HS-27A (cell line): ENCODE measurements at places on chromosomes 12 and 14.

DNA sequence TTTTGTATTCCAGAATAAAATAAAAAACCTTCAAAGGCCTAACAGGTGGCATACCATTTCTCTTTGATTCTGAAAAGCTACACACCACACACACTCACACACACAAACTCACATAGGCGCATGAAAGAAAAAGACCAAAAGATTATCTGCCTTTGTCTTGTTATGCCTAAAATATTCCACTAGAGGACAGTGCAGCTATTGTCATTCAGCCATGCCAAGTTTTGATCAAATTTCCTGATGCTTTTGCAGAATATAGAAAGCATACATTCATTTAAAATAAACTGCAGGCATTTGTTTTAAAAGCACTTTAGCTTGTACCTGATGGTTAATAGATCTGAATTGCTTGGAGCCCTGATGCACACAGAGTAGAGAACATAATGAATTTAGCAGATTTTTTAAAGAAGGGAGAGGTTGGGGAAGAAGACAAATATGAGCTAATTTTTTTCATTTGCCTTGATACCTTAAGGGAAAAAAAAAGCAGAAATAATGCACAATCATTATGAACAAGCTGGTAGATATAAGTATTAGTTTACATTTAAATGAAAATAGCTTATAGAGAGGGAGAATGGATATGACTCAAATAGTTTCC is 1766.9 kb upstream of the SEL1L start:
- peak; percentile 69 for DNase-seq

DNA sequence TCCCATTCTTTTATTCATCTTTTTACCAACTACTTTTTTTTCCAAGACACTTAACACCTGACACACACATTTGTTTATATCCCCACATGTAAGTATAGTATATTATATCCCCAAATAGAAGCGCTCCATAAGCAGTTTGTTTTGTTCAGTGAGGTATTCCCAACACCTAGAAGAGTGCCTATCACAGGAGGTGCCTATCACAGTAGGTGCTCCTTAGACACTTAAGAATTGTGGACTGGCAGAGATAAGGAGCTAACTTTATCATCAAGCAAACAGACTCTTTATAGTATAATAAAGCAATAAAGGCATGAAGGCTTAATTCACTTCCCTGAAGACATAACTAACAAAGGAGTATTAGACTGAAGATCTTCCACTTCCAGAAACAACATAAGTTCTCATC is 29.1 kb downstream of the OSBPL8 start:
- no peak for DNase-seq

DNA sequence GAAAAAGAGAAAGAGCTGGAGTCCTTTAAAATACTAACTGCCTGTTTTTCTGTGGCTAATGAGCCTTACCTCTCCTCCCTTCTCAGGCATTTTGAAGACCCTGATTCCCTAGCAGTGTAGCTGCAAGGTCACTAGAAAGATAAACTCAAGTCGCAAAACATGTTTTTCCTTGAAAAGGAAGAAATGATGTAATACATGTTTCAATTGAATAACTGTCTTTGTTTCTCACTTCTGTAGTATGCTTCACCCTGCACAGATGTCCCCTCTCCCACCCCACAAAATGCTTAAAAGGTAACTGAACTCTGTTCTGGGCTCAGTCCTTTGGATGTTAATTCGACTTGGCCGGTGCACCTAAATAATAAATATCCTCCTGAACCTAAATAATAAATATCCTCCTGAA is 1350.3 kb downstream of the TMEM121 start:
- no peak for DNase-seq

- no peak for DNase-seq
These were observed 42.2 kb upstream of the SLC6A13 start for GRCh38 chr12:304805-305204.

DNA sequence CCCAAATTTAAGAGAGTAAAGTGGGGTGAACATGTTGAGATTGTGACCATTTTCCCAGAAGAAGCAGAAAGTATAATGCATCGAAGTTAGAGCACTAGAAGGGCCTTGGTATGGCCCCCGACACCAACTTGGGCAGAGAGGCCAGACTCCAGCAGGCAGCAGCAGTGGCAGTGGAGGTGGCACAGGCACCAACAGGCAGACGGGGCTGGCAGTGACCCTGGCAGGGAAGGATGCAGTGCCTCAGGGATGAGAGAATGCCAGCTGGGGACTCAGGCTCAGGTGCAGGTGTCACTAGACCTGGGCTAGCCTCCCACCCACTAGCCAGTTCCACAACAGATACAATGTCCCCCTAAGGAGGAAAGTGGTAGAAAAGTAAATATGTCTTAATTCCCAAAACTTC is 27.7 kb upstream of the AMIGO2 start:
- no peak for DNase-seq

DNA sequence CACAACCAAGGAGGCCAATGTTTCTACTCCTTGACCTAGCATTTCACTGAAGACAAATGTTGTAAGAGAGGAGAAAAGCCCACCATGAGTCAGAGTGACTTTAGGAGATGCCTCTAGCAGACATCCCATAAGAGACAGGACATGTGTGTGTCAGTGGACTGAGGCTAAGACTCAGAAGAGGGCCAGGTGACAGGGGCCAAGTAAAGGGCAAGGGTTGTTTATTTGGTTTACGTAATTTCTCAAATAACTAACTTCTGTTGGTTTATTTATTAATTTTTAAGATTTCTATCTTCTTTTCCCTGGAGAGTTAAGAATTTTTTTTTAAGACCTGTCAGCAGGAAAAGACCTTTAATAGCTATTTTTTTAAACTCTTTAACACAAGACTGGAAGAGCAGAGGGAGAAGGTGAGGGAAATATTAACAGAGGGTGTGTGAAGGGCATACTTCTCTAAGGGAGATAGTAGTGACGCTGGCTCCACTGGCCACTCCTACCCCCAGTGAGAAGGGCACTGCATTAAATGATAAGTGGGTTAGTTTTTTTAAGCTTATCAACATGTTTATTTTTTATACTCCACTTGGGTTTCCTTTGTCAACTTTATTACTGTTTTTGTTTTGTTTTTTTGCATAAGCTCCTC is 3.4 kb downstream of the PNP start:
- no peak for DNase-seq

GRCh38 chr12:103819312-103819711 is 21.7 kb downstream of the NT5DC3 start:
- DNase-seq = no peak

DNA sequence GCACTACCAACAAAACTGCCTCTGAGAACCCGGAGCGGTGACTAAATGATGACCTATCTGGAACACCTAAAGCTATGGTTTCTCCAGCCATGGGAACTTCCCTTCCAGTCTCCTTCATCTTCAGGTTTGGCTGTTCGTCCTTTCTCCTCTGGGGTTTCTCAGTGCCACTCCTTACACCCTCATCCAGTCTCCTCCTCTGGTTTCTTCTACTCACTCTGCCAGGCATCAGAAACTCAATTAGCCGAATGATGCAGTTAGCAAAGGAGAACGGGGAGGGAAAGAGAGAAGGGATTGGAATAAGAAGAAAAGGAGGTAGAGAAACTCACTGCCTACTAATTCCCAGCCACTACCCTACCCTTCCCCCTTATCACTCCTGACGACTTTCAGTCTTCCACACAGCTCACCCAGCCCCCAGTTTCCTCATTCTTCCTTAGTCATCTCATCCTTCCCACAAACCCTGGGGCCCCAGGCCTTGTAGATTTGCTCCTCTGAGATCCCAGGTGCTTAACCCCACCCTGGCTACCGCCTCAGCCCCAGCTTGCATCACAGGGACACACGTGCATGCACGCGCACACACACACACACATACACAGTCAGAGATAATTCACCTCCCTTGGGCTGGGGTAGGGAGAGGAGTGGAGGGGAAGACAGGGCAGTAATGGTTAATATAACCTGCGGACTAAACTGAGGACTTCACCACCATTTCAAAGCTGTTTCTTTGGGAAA is 13.0 kb downstream of the FGD6 start:
- no peak for DNase-seq

DNA sequence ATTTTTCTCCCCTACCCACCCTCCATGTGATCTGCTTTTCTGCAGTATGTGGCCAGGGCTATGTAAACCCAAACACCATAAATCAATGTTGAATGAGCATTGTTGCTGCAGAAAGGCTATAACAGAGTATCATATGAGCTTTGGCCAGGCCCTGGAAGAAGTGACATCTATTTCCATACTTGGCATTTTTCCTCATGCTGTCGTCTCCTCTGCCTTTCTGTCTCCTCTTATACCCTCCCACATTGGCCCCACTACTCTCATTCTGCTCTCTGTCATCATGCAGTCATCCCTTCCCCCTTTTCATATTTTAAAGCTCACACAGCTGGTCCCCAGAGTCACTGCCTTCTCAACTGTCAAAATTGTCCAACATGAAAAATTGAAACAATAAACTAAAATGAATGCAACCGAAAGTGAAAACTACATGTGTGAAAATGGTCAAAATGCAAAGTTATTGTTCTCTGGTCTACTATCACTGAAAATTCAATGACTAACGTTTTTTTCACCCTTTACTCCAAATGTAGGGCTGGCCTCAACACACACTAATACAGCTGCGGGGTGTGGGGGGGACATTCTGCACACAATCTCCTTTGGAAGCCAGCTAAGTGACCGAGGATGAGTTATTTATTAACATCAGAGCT is 290.7 kb upstream of the TMPO start:
- no peak for DNase-seq

DNA sequence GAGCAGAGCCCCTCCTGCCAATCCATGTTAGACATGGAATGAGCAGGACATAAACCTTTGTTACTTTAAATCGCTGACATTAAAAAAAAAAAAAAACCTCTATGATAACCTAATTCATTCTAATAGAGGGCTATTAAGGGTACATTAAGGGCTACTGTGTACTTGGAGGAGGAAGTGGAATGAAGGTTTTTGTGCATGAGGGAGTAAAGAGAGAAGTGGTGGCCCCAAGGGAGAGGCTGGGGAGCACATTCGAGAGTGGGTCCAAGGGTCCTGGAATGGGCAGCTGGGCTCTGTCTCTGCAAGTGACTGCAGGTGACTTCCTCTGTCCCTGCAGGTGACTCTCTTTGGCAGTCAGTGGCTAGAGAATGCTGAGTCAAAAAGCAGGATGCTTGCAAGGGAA is 32.1 kb upstream of the PTGDR start:
- DNase-seq = no peak

- DNase-seq = no peak
These were observed 64.5 kb upstream of the VASH1 start for GRCh38 chr14:76696791-76697190.

GRCh38 chr12:99267038-99267437 is 380.5 kb upstream of the GARIN6 start:
- no peak for DNase-seq

GRCh38 chr12:80406253-80406652 is 37.8 kb upstream of the PTPRQ start:
- no peak for DNase-seq

GRCh38 chr14:104939666-104940410 is 15.2 kb downstream of the PLD4 start:
- DNase-seq = no peak
